GM04504 (cell line): ENCODE measurements at places on chromosomes 3 and 15.

DNA sequence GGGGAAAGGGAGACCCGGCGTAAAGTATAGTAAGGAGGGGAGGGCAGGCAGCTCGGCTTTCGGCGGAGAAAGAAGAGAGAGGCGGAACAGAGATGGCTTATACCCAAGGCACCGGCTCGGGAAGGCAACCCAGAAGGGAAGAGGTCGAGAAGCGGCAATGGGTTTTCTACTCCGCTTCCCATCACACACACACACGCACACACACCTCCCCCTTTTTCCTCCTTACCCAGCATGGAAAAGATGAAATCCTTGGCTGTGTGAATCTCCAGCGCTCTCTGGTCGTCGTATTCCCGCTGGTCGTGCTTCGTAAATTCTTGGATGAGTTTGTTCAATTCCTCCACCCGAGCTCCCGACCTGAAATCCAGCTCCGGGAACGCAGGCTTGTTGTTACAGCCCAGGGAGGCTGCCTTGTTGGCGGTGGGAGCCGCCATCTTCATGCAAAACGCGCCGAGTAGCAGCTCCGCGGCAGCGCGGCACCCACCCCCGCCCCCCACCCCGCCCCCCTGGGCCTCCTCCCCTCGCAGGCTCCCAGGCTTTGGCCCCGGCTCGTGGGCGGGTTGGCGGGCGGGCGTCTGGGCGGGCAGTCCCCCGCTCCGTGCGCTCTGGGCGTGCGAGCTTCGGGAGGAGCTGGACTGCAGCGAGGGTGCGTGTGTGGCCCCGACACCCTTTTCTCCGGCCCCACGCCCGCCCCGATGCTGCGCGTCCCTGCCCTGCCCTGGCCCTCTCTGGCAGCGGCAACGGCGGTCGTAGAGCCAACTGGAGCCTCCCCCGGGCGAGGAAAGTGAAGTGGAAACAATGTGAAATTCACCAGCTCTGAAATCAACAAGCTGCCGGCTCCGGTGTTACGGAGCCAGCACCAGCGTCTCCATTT lies at the start of gene MB21D2:
Gene MB21D2, minus strand, starts transcription at position 453 of the 871 bp plus-strand sequence. Its CDS starts 16 bp downstream, at position 437.
- peak; percentile 73 for DNase-seq

- no peak for DNase-seq
Observed at GRCh38 chr3:169952045-169952444, 14.6 kb upstream of the SEC62 start.

- DNase-seq: no peak
Observed at GRCh38 chr3:107264888-107265287, 112.4 kb upstream of the CCDC54 start.

DNA sequence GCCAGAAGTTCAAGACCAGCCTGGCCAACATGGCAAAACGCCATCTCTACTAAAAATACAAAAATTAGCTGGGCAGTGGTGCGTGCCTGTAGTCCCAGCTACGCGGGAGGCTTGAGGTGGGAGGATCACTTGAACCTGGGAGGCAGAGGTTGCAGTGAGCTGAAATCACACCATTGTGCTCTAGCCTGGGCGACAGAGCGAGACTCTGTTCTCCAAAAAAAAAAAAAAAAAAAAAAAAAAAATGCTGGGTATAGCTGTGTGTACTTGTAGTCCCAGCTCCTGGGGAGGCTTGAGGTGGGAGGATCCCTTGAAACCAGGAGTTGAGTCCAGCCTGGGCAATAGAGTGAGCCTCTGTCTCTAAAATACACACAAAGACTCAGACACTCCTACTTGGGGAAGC lies 32.0 kb downstream of the PPP1R2 start:
- DNase-seq: no peak

DNA sequence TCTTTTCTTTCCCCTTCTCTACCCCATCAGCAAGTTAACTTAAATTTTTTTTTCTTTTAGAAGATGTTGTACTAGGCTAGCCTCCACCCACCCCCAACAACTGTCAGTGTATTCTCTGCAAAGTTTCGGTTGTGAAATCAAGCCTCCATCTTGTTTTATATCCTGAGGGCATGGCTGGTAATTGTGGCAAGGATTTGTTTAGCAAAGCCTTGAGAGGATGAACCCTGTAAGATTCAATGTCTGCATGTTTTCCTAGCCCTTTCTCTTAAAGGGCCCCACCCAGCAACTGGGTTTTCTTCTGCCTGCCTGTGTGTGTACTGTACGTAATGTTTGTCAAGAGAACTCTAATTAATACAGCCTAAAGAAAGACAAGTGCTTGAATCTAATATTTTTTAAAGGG lies 475.3 kb downstream of the FHIT start:
- no peak for DNase-seq

DNA sequence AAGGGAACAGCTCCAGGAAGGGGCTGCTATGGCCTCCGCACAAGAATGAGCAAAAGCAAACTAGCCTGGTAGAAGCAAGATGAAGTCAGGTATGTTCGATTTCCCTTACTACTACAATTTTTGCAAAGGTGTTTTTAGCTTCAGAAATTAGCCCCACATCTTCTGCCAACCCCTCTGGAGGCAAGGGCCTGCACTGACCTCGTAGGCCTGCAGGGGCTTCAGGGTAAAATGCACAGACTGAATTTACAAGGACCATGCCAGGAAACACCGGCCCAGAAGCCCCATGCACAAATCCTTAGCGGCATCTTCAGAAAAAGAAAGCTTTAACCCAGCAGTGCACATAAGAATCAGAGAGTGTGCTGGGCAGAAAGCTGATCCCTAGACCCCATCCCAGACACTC lies 53.0 kb downstream of the SLC6A1 start:
- no peak for DNase-seq

DNA sequence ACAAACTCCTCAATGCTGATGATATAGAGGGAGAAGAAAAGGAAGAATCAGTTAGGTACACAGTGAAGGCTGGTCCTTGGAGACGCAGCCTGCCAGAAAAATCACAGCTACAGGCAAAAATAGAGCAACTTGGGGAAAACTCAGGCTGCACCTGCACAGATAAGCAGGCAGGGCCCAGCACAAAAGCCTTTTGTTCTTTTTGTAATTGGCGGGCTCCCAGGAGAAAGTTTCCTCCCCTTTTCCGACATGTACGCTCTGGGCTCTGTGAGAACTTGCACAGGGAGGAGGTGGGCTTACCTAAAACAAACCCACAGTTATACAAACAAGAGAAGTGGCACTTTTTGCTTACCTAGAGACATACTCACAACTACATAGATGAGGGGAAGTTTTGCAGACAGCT lies 813.4 kb upstream of the EPHA6 start:
- DNase-seq: no peak

DNA sequence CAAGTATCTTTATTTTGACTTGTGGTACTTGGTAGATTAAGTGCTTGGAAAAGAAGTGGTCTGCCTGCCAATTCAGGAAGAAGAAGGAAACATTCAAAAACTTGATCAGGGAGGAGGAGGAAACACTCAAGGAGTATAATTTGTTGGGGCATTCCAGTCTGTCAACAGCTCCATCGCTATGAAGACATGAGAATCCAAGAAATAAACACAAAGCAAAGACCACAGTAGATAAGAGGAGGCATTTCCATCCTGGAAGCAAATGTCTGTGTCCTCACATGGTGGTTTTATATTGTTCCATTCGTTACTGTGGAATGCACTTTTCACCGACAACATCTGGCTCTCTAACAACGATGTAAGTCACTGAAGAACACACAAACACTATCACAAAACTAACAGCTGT lies 176.1 kb upstream of the FRMD4B start:
- DNase-seq: no peak

DNA sequence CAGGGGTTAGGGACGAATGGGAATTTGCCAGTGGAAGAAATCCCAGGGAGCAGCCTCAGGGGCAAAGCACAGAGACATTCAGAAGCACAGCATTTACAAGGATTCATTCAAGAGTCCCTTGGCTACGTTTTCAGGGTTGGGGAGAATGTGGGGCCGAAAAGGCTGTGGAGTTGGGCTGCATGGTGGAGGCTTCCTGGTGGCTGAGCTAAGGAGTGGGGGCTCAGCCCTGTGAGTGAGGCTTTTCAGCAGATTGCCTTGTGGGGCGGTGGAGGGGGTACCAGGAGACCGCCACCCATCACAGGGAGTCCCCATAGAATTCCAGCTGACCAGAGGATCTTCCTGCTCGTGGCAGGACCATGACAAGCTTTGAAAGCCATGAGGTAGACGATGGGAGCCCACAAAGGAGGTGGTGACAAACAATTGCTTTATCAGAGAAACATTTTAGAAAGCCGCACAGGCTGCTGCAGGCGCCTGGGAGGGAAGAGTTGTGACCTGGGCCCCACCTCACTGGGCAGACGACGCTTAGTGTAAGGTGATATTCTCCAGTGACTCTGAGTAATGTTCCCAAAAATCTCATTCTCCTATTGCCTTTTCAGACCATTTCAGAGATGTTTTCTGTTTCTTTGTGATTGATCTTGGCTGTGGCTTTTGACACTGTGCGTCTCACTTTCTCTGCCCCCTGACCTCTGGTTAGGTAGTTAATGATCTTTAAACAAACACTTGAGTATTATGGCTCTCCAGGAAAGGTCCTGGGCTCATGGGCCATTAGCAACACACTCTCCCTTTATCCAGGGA lies 128.0 kb downstream of the DNAJB8 start:
- no peak for DNase-seq

DNA sequence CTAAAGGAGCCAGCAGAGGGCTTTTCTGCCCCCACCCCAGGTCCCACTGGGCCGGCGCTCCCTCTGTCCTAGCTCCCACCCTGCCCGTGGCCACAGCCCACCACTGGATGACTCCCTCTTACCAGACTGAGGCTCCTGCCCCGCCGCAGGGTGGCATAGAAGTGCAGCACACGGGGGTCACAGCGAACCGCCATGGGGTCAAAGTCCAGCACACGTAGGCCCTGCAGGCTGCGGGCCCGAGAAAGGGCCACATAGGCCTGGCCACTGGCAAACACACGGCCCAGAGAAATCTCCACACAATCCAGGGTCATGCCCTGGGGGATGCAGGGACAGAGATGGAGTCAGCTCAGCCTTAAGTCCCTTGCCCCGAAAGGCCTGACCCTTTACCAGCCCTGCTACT lies 9.0 kb downstream of the PIF1 start:
- no peak for DNase-seq
